ENCODE measurements at places on chromosomes 13 and 19.

- DNase-seq, result no peak
Measured at GRCh38 chr19:43797556-43797955, 4.7 kb downstream of the LYPD5 start.

DNA sequence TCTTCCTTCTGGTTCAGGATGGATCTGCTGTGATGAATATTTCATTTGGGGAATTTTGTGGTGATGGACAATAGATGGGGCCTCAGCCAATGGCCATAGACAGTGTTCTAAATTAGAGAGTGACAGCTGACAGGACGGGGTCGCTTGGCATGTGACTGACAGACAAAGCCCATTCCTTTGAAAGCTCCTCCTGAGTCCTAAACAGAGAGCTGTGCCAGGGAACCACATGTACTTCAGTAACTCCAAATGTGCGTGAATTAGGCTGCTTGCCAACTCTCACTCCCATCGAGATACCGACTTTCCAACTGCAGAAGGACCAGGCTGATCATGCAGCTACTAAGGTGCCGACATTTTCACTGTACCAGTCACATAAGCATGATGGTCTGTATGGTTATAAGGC, 187.7 kb downstream of the SHISA2 start:
- no peak for DNase-seq

GRCh38 chr13:31986676-31987470, 44.7 kb upstream of the FRY start:
- DNase-seq, result no peak

DNA sequence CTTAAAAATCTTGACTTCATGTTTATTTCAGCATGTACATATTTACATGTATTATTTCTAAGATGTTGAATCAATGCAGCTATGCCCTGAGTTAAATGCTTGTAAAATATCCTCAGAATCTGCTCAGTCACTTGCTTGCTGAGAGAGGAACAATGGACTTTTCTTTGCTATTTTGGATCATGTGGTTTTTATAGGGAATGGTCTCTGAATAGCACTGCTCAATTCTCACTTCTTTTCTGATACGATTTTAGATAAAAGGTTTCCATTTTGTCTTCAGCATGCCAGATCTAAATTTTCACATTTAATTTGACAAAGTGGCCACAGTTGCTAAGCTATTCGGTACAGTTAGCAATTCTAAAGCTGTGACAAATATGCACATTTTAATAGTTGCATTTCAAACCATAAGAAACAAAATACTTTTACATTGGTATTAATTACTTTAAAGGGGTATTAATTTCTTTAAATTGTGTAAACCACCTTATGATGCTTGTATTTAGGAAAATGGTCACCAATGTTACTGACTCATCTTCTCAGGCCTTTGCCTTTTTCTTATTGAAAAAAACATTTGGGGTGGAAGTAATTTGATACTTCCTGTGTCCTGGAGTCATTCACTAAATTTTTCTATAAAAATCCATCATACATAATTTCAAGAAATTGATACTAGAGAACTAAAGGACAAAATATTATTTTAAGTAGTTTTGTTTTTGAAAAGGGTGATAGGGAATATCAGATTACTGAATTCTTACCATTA, 113.5 kb downstream of the MYO16 start:
- no peak for DNase-seq

DNA sequence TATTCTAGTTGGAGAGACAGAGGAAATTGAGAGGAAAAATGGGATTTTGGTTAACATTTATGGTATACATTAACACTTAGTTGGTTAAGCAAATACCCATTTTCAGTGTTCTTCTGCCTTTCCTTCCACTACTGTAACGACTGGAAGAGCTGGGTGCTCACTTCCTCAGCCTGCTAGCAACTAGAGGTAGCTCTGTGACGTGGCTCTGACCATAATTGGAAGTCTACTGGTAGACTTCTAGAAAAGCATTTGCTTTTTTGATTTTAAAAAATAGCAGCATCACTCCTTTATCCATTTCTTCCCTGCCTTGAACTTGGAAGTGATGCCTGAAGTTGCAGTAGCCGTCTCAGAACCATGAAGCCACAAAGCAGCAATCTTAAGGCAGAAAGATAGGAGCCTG, 15.9 kb downstream of the NHLRC3 start:
- no peak for DNase-seq

- DNase-seq, result no peak
Measured at GRCh38 chr19:3577723-3578344, 5.1 kb downstream of the HMG20B start.

DNA sequence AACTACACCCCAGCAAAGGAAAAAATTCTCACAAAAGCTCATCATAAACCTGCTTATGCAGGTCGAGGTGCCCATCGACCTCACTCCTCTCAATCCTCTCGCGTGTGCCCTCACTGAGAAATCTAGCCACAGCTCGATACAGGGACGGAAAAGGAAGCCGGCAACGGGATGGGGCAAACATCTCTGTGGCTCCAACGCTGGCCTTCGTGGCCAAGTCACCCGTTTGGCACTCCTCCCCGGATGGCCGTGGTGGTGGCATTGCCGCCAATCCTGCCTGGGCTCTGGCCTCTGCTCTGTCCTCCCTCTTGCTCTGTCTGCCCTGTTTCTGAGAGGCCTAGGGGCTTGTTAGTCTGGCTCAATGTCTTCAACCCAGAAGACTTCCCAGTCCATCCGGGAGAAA, 41.2 kb downstream of the ZNF146 start:
- DNase-seq, result no peak

DNA sequence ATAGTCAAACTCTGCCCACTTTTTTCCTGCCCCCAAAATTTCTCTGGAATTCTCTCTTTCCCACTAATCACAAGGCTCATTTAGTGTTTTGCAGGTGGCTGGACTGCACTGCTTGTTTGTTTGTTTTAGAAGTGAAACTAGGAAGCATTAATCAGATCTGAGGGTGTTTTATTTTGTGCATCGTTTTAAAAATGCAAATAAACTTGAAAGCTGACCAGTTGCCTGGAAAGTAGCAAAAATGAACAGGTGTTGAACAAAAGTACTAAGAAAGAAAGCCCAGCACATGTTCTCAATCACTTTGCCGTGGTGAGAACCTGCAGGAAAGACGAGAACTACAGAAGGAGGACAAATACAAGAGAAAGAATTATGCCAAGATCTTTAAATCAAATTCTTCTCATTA, 365.5 kb downstream of the PCDH9 start:
- no peak for DNase-seq

GRCh38 chr13:107144432-107144831, 576.5 kb upstream of the ARGLU1 start:
- no peak for DNase-seq

GRCh38 chr19:44939668-44940067, 2.4 kb upstream of the APOC4 start:
- DNase-seq, result no peak

DNA sequence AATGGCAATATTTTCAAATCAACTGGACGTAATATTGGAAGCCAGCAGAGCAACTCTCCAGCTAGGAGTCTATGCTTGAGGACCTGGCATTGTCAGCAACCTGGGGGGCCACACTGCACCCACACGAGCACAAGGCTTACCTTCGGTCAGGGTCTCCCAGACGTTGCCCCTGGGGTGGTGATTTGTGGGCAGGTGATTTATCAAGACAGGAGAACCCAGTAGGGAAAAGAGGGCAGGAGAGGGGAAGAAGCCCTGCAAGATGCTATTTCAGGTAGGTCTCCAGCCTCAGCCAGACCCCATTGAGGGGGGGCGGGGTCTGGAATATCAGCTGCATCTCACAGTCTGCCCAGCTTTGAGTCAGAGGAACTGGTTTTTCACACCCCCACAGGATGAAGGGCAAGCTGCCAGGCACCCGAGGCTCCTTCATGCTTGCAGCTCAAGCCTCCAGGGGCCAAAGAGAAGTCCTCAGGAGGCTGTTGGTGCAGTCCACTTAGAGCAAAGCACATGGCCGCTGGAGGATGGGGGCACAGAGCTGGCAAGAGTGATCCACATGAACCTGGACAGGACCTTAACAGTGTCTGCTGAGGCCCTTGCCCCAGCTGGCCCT, 80.9 kb upstream of the UQCRFS1 start:
- no peak for DNase-seq

- no peak for DNase-seq
Measured at GRCh38 chr13:43669964-43670363, 116.8 kb downstream of the ENOX1 start.

DNA sequence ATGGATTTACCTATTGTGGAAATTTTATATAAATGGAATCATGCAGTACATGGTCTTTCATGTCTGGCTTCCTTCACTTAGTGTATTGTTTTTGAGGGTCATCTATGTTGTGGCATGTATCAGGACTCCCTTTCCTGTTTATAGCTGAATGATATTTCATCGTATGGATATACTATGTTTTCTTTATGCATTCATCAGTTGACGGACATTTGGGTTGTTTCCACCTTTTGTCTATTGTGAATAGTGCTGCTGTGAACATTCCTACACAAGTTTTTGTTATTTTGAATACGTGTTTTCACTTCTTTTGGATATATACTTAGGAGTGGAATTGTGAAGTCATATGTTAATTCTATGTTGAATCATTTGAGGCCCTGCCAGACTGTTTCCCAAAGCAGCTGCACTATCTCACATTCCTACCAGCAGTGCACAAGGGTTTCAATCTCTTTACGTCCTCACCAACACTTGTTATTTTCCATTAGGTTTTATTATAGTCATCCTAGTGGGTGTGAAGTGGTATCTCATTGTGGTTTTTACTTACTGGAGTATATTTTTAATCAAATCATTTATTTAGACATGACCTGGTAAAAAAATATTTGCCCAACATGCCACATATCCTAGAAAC, 262.7 kb downstream of the DLEU7 start:
- no peak for DNase-seq

GRCh38 chr13:26476111-26476781, 81.2 kb upstream of the WASF3 start:
- DNase-seq, result no peak

- no peak for DNase-seq
Measured at GRCh38 chr13:45179428-45179827, 21.4 kb downstream of the KCTD4 start.

- DNase-seq, result no peak
Measured at GRCh38 chr19:2127758-2128157, 23.6 kb downstream of the AP3D1 start.

DNA sequence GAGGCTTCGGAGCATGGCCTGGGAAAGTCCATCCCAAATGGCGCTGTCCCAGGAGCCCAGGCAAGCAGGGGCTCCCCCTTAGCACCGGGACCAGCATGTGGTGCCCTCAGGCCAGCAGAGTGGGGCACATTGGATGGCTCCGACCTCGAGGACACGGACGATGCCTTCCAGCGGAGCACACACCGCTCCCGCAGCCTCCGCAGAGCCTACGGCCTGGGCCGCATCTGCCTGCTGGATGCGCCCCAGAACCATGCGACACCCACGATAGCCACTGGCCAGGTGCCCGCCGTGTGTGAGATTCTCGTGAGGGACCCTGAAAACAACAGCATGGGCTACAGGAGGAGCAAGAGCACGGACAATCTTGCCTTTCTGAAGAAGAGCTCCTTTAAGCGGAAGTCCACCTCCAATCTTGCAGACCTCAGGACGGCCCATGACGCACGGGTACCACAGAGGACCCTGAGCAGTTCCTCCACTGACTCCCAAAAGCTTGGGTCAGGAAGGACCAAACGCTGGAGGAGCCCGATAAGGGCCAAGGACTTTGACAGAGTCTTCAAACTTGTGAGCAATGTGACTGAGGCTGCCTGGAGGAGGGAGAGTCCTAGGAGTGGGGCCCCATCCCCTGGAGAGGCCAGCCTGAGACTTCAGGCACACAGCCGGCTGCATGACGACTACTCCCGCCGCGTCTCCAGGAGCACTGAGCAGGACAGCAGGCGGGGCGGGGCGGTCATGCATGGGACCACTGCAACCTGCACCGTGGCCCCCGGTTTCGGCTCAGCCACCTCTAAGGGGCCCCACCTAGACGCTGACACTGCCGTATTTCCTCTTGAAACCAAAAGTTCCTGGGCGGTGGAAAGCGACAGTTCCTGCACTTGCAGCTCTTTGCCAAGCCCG, 63.1 kb downstream of the SPATA13 start:
- no peak for DNase-seq
